ENCODE measurements at places on chromosomes 1 and 21. TPM values are rescaled to one million over a fixed set of nuclear protein-coding genes. Genes with fewer than 3 reads are reported as not detected.
A peak's percentile ranks its signal among the peaks of the same experiment; 100 is the strongest.

DNA sequence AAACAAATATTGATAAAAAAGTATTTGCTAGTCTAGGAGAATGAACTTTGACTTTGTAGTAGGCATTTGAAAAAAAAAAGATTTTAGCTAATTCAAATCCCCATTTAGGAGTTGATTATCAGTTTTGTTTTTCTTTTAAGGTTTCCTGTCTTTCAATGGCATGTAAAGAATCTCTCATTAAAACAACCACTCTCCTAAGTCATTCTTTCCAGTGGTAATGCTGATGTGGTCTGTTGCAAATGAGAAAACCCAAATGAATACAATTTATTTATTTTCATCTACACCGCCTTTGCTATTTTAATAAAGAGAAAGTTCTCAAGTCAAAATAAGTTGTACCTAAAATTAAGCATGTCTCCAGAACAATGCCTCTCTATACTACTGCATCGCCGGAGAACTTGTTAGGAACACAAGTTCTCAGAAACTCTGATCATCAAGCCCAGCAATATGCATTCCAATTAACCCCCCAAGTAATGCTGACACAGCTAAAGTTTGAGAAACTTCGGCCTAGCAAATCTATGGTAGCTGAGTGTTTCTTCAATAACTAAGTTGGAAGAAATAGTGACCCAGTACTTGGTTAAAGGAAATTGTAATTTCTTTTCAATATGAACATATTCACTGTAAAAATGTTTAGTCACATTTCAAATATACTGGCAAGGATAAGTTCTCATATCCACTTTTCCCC lies 255.1 kb downstream of the PTPRC start:
- DNase-seq = no peak

DNA sequence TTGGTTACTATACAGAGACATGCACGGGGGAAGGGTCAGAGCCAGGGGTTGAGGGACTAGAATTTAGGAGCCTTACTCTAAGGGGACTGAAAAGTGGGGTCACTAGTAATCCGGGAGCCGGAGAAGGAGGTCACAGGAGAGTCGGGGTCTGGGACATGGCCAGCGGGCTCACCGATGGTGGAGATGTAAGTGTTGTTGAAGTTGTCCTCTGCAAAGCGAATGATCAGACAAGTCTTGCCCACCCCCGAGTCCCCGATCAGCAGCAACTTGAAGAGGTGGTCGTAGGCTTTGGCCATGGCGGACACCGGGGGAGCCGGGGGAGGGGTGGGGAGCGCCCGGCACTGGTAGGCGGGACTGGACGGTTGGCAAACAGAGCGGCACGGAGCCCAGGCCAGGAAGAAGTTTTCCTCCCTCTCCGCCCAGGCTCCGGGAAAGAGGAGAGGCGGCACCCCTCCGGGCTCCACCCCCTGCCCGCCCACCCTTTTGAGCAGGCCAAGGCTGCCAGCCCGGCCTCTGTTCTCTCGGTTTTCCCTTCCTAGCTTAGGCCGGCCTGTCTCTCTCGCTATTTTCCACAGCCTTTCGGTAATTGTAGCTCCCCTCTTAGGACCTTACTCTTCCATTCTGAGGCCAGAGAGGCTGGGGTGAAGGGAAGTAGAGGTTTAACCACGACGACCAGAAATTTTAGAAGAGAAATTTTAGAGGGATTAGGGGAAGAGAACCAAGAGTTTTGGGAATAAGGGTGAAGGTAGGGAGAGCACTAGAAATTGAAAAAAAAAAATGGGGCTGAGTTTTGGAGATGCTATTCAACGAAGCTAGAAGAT lies at the start of gene RAB13:
TSS of gene RAB13 (minus strand) at position 399 of the 821 bp plus-strand sequence. CDS start at position 296, 103 bp downstream.
- DNase-seq = peak; percentile 84

GRCh38 chr1:27883536-27883935 lies 11.2 kb downstream of the THEMIS2 start:
- no peak for DNase-seq

DNA sequence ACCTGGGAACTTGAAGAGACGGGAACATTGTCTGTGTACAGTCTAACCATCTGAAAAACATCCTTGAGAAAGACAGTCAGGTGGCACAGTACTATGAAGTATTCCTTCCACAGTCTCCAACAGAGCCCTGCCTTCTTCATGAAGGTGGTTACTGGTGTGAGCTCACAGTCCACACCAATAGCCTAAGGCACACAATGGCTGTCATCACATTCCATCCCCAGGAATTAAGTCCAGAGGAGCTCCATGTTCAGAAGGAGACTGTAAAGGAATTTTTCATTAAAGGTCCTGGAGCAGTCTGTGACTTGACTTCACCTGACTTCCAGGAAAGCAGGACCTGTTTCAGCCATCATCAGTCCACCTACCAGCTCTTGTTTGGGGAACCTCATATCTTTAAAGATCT lies 180.2 kb downstream of the C1orf21 start:
- no peak for DNase-seq

DNA sequence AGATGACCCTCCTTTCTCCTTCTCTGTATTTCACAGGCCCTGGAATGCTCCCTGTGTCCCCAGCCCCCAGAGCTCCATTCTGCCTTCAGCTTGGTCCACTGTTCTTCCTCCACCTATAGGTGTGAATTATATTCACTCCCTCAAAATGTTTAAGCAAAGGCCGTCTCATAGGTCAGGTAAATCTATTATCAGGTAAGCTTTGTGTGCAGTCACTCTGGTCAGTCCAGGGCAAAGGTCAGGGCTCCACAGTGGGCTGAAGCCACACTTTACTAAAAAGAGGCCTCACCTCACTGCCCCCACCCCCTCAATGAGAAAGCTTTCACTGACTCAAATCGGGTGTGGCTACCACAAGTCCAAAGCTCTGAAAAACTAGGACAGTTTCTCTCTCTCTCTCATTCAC lies 65.9 kb downstream of the DNTTIP2 start:
- DNase-seq = peak; percentile 21

- no peak for DNase-seq
Observed at GRCh38 chr1:26922901-26923300, 1.4 kb downstream of the NUDC start.

DNA sequence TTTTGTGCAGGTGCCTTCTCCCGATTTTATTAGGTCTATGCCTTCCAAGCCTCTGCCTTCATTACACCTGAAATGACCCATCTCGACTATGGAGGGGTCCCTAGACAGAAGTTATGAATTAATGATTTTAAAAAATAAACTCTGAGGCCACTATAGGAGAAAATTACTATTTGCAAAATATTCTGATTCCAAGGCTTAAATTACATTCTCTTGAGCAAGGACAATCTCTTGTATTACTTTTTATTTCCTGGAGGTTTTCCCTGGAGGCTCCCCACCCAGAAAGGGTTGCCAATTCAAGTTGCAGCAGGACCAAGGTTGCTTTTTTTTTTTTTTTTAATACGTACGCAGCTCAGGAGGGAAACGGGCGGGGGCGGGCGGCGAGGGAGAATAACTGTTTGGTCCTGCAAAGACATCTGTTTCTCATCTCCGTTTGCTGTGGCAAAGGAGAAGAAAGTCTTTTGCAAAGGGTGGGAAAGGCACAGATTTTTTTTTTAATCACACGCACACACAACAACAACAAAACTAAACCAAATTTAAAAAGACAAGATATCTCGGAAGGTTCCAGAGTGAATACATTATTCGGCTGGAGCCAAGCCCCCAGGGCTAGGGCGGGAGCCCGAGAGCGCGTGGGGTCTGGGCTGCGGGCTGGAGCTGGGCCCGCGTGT lies 618 bp upstream of the SERTAD4 start:
- no peak for DNase-seq

Gene LRRN2
- not detected for total RNA-seq

- DNase-seq = no peak
Observed at GRCh38 chr1:81115422-81115821, 685.3 kb upstream of the ADGRL2 start.

GRCh38 chr1:197116156-197116555 lies 30.3 kb downstream of the ASPM start:
- DNase-seq = no peak

DNA sequence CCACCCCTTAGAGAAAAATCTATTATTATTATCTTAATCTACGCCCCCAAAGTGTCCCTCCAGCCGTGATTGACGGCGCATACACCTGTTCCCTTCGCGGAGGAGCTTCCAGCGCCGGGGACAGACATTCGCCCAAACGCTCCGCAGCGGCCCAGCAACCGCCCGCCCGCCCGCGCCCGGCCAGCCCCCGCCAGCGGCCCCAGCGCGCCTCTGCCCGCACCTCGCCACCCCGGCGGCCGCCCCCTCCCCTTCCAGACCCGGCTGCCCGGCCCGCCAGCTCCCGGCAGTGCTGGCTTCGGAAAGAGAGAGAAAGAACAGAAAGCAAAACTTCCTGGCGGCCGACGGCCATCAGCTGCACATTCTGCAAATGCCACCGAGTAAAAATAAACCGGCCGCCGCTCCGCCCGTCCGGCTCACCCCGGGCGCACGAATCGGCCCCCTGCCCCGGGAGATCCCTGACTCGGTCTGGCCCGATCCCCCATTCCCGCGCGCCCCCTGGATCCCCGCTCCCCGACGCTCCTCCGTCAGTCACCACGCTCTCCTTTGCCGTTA lies 1.6 kb downstream of the CASZ1 start:
- peak; percentile 36 for DNase-seq

DNA sequence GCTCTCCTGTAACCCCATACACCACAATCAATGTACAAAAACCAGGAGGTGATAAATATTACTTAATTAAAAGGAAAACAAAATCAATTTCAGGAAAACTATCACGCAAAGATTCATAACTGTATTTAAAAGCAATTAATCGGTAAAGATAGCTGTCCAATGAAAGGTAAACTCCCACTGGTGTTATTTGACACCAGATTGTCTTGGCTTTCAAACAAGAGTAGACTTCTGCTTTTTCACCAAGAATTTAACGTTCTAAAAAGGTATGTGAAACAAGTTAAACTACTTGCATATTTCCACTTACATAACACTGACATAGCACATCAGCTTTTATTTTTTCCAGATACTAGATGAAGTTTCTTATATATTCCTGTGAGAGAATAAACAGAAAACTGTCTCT lies 3.5 kb downstream of the PLPP3 start:
- DNase-seq = no peak

GRCh38 chr21:33373451-33373850 lies 29.8 kb upstream of the IFNGR2 start:
- no peak for DNase-seq

DNA sequence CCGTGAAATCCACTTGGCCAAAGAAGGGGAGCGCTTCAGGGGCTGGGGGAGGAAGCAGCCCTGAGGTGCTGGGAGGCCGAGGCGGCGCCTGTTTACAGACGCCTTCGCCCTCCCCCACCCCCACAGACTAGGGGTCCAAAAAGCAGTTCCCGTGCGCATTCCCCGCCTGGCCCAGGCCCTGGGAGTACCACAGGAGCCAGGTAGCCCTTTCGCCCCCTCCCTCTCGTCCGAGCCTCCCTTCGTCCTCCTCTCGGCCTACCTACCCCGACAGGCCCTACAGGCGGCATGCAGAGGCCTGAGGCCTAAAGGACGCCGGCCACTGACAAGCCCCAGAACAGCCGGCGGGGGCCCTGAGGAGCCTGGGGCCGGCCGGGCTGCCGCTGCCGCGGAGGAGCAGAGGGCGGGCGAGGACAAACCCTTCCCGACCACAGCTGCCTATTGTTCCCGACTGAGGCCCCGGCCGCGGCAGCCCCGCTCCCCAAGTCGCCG lies 522 bp downstream of the RC3H1 start:
- peak; percentile 69 for DNase-seq

Gene KRTAP12-2
- not detected for total RNA-seq

DNA sequence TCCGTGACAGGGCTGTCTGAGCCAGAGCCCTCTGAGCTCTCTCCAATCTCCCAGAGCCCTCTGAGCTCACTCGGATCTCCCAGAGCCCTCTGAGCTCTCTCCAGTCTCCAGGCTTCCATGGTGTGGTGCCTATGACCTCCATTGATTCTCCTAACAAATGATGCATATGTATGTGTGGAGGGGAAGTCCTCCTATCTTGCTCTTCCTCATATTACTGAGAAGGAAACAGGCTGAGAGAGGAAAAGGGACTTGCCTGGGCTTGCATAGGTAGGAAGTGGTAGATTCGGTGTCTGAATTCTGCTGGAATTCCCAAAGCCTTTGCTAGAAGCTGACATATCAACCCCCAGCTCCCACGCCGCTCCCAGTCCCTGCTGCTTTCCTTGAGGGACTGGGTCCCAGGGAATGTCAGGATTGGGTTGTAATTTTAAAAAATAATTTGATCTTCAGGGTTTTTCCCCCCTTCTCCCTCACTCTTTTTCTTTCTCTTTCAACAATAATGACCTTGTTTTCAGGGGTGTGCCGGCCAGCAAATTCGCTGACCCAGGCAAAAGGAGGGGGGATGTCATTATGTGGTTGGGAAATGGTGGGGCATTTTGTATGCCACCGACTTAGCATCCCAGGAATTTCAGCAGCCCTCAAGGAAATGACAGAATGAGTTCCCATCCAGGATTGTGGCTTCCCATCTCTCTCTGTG lies 42.3 kb upstream of the RUNX3 start:
- no peak for DNase-seq

- DNase-seq = no peak
Observed at GRCh38 chr1:53601031-53601745, 137.8 kb downstream of the GLIS1 start.

- DNase-seq = no peak
Observed at GRCh38 chr1:70754701-70755100, 292.9 kb downstream of the PTGER3 start.

GRCh38 chr1:45945426-45945825 lies 142.0 kb downstream of the MAST2 start:
- DNase-seq = no peak

- DNase-seq = no peak
Observed at GRCh38 chr21:20968391-20968790, 29.8 kb upstream of the NCAM2 start.

DNA sequence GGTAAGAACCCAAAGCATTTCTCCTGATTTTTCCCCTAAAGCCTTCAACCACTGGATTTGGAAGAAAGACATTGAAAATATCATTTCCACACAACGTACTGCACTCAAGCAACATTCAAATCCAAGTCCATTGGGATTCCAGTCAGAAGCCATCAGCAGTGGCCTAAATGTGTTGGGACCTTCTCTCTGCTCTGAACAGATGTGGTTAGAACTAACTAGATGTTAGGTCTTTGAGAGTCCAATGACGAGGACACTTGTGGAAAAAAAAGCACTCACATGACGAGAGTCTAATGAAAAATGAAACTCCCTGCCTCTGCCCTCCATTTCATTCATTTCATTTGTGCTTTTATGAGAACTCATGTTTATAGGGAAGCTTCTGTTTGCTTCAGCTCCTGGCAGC lies 382.3 kb downstream of the SIPA1L2 start:
- DNase-seq = no peak

All from HT-29 (cell line).